ENCODE measurements at places on chromosomes 5 and 9. TPM values are rescaled to one million over a fixed set of nuclear protein-coding genes. Genes with fewer than 3 reads are reported as not detected.

DNA sequence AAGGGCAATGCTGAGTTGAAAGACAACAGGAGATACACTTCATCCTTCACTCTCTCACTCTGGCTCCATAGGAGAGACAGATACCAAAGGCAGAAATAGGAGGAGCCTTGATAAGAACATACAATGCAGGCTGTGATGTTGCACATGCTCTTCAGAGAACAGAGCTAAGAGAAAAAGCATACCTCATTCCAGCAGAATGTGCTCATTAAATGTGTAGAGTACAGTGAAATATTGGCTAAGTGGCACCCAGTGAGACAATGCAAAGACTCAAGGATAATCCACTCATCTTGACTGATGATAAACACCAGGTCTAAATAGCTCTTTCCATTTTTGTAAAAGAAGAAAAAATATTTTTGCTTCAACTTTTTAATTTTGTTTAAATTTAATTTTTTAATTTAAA is 139.7 kb downstream of the OR2K2 start:
- no peak for DNase-seq

- no peak for DNase-seq
Measured at GRCh38 chr9:123417289-123418051, 61.5 kb downstream of the CRB2 start.

DNA sequence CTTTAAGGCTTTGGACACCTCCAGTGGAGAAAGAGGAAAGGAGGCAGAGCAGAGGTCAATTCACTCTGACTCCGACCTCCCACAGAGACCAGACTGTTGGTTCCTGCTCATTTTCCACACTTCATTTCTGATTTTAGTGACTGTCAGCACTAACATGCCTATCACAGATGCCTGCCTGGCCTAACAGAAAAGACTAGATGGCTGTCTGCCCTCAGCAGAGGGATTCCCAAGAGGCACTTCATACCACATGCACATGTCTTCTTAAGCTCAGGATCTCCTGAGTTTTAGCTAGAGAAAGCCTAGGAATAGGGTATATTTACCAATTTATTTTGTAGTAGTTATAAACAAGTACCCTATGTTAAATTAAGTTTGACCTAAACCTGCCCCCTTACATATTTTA is 336.0 kb downstream of the ENC1 start:
- no peak for DNase-seq

DNA sequence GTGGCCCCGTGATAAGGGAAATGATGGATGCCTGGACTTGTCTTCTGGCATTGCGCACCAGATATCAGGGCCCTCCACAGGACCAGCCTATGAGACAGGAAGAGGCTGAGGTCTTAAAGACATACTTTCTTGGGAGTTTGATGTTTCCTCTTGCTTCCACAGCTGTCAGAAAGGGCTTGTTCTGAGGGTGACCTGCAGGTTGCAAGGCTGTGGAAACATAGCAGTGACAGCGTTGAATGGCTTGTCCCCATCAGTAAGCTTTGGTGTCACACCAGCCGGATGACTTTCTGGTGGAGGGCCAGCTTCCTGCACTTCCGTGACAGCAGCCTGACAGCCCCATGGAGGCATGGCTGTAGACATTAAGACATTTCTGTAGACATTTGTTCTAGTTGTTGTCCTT is 143.2 kb downstream of the C9orf152 start:
- DNase-seq = no peak

DNA sequence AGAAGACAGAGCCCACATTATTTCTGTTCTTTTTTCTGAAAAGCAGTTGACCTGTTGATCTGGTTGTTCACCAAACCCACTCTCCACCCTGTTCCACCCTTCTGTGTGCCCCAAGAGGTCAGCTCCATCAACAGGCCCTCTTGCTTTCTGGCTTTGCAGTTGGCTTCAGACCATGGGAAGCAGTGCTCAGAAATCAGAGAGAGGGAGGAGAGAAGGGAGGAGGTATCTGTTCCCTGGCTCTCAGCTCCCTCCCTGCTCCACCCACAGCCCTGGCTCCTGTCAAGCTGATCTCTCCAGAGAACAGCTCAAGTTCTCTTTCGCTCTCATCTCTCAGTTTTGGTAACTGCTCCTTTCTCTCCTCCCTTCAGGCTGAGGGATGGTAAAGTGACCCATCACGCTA is 144.2 kb upstream of the RAI14 start:
- peak; percentile 61 for DNase-seq

GRCh38 chr9:134158753-134159392 is 5.5 kb downstream of the RNU6ATAC start:
- DNase-seq = no peak

DNA sequence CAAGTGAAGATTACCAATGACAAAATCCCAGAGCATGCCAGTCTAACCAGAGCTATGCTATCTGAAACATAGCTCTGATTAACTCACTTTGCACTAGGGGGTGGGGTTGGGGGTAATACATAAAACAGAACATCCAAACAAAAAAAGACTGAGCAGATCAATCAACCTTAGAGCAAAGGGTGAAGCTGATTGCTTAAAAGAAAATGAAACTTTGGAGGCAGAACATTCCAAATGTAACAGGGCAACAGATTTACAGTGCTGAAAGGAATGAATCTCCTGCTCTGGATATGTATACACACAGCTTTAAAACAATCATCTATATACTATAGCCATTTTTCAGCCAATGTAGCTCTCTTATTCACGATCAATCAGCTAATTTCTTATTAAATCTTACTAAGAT is 4.9 kb downstream of the IL6ST start:
- DNase-seq = no peak

DNA sequence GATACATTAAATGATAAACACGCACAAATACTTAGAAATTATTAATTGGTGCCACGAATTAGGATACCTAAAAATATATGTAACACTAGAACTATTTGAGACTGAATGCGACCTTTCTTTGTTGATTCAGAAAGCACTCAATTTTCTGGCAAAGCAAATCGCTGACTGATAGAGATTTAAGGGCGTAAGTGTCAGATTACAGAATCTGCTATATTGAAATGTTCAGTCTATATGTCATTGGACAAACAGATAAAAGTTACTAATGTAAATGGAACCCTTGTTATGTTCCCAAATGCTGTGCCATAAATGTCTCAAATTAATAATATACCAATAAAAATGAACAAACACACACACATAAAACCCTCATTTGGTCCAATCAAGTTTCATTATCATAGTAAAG is 137.9 kb downstream of the MPDZ start:
- no peak for DNase-seq

DPM2 gene
- total RNA-seq = 11.6 TPM

TLE1 gene
- 73.8 TPM for total RNA-seq
